SK-N-SH treated with all-trans-retinoic acid at 6 μM for 48 hours (cell line): ENCODE measurements at places on chromosomes 4 and X.
A peak's percentile ranks its signal among the peaks of the same experiment; 100 is the strongest.

GRCh38 chr4:8916351-8916885, 44.8 kb upstream of the HMX1 start:
- no peak for ATAC-seq

GRCh38 chr4:183968502-183968901, 63.4 kb downstream of the STOX2 start:
- no peak for ATAC-seq

GRCh38 chr4:142480244-142480643, 365.9 kb downstream of the INPP4B start:
- ATAC-seq = no peak

GRCh38 chr4:2177443-2178093, 64.4 kb downstream of the HAUS3 start:
- ATAC-seq = no peak

DNA sequence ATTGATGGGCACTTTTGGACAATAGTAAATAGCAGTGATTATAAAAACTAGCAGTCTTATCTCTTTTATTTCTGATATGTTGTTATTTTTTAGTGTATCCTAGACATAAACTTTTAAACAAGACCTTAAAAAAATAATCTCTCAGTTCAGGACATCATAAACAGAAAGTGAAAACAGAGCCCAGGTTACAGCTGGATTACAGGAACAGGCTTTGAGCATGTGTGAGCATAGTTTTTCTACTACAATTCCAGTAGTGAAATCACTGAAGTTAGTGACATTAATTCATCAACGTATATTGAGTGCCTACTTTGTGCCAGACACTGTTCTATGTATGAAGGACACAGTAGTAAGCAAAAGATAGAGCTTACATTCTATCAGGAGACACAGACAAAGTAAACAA, 16.9 kb downstream of the TRIM75 start:
- ATAC-seq = no peak

DNA sequence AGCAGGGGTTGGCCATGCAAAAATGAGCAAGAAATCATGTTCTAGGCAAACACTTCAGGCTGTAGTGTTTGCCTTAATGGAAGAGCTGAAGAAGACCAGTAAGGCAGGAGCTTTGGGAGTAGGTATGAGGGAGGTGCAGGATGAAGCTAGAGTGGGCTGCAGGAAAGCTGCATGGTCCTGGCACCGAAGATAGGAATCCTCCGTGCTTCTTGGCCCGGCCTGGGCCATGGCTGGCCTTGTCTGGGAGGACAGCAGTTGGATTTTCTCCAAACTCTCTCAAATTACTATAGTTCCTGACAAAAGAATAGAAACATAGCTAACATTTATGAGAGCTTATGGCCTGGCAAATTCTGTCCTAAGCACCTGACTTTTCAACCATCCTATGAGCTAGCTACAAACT, 116.5 kb downstream of the UCHL1 start:
- no peak for ATAC-seq

- ATAC-seq = no peak
These were observed 24.7 kb upstream of the PRPS1 start for GRCh38 chrX:107603429-107604159.

- ATAC-seq = peak; percentile 84
These were observed 17.8 kb downstream of the ZNF185 start for GRCh38 chrX:152915541-152916241.

GRCh38 chr4:94676970-94677369, 80.8 kb upstream of the BMPR1B start:
- ATAC-seq = peak; percentile 65

DNA sequence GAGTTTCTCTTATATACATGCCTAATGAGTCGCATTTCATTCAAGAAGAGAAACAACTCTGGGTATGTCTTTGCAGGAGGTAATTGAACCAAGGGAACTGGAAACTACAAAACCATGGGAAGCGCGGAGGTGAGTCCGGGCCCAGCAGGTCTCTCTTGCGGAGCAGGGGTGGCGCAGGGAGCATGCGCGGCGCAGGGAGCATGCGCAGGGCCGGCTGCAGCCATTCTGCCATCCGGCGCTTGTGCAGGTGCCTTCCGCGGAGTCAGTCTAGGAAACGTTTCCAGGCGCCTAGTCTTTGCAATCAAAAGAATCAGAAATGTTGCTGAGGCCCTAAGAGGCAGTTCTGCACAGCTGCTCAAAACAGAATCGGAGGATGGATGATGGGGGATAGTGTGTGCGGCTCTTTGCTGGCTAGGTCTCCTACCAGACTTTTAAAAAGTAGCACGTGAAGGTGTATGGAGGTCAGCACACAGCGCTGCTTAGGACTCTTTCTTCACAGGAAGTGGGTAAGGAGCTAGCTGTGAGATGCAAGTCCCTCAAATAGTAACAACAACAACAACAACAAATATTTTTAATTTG, 433.8 kb upstream of the FAT1 start:
- no peak for ATAC-seq

DNA sequence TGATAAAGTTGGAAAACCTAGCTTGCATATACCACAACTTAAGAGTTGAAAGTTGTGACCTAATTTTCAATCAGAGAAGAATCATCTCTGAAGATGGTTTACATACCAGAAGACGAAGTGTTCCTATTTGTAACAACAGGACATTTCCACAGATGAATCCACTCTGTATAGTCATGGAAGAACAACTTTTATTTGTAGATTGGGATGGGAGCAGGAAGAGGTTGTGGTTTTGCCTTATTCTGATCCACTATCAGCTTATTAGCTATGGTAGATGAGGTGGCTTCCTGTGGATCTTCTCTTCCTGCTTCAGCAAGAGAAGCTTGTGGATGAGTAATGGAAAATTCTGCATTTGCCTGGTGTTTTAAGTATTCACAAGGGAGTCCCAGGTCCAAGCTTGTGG, 18.6 kb upstream of the SUPT20HL1 start:
- ATAC-seq = no peak

DNA sequence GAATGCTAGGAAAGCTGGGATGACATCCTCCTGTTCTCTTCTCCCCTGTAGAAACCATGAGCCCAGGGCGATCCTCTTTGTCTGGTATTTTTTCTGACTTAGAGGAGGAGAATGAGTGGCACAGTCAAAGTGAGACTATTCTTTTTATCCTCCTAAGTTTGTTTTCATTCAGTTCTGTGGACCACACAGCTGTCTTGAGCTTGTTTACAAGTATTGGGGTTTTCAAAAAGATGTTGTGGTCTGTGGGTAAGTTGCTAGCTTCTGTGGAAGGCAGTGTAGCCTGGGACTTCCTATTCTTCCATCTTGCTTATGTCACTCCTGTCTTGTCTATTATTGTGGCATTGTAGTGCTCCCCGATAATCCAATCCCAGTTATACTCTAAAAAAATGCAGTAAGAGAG, 223.0 kb downstream of the PAPSS1 start:
- no peak for ATAC-seq

DNA sequence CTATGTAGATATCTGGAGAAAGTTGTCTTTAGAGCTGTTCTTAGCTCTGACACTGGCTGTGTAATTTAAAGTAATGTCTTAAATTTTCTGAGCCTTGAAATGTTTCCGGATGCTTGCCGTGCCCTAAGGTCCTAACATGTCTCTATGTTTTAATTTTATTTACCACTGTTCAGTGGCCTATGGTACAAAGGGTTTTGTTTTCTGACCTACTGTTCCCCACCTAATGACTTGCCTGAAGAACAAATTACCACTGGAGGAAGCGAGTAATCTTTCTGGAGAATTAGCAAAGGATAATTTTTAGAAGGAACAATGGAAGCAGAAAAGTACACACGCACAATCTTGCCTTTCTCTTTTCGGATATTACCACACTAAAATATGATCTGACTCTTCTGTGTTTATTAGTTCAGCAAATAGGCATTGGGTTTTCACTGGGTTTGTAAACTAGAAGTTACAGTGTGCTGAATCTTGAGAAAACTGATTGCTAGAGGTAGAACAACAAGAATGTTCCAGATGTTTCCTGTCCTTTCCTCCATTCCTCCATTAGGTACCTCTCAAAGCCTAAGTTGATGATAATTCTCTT, 435.9 kb downstream of the PACRGL start:
- no peak for ATAC-seq

GRCh38 chr4:20591571-20591970, 108.7 kb upstream of the PACRGL start:
- no peak for ATAC-seq

GRCh38 chrX:119067023-119067739, 5.6 kb upstream of the CT47C1 start:
- ATAC-seq = peak; percentile 79

DNA sequence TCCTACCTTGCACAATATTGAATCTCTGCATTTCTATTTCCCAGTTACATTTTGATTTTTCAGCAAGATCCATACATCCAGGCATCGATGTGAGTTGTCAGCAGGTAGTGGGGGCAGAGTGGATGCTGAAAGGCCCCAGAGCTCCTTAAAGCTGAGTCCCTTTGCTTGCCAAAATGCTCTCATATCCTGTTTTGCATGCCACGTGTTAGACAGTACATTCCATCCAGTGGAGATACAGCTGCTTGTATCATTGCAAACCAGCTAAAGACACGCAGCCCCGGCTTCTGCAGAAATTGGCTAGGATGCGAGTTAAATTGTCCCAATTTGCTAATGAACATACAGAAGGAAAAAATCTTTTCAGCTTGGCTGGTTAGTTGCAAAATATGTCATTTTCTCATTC, 179.6 kb upstream of the MXRA5 start:
- ATAC-seq = no peak

DNA sequence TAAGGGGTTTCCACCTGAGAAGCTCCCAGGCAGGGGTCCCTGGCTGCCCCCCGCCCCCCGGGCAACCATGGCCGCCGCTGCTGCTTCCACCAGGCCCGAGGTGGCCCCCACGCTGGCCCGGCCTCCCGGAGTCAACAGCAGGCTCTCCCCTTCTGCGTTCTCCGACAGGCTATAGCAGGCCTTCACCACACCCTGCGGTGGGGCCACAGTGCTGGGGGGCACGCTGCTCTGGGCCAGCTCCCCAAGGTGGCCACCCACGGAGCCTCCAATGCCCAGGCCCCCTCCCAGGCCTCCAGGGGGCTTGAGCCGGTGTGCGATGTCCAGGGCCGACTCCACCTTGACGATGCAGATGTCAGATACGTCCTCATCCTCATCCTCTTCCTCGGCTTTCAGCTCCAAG, 72.5 kb downstream of the UBE2K start:
- ATAC-seq = no peak
